ENCODE measurements at places on chromosomes 6 and 20.
A peak's percentile ranks its signal among the peaks of the same experiment; 100 is the strongest.

- no peak for ATAC-seq
Observed at GRCh38 chr20:62792940-62793756, 3.1 kb upstream of the MRGBP start.

DNA sequence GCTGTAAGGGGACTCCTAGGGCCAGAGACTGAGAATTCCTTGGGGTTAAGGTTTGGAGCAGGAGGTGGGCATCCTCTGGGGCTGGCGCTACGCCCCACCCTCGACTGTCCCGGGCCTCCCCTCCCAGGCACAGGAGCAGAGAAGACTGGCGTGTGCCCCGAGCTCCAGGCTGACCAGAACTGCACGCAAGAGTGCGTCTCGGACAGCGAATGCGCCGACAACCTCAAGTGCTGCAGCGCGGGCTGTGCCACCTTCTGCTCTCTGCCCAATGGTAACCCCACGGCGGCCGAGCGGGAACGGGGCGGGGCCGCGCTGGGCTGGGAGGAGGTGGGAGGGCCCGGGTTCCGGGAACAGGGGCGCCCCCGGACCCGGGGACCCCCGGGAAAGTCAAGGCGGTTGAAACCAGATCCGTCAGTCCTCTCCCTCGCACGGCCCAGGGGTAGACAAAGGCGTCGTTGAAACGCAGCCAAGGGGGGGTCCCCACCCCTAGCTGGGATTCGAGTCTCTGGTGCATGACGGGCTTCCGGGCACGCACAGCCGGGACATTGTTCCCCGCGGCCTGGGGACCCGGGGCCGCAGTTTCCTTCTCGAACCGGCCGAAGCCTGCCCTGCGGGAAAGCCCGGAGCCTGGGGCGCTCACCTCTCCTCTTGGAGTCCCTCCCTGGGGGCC lies 844 bp downstream of the WFDC2 start:
- ATAC-seq, result peak; percentile 44

DNA sequence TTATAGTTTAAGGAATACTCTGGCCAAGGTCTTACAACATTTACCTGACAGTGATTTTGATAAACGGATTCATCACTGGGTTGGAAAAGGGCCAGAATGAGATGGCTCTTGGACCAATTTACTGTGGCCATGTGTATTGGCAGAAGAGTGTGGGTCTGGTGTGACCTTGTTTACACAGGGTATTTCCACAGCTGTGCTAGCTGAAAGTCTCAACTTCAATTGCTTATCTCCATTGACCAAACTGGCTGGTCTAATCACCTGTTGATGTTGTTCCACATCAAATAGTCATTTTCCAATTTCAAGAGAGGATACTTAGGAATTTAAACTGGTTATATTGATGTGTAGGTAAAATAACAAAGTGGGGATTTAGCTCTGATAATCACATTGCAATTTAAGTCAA lies 501.6 kb upstream of the MAP3K7 start:
- no peak for ATAC-seq

GRCh38 chr20:33181482-33182093 lies 13.6 kb downstream of the BPIFA2 start:
- no peak for ATAC-seq

- no peak for ATAC-seq
Observed at GRCh38 chr6:14913931-14914330, 331.9 kb upstream of the JARID2 start.

DNA sequence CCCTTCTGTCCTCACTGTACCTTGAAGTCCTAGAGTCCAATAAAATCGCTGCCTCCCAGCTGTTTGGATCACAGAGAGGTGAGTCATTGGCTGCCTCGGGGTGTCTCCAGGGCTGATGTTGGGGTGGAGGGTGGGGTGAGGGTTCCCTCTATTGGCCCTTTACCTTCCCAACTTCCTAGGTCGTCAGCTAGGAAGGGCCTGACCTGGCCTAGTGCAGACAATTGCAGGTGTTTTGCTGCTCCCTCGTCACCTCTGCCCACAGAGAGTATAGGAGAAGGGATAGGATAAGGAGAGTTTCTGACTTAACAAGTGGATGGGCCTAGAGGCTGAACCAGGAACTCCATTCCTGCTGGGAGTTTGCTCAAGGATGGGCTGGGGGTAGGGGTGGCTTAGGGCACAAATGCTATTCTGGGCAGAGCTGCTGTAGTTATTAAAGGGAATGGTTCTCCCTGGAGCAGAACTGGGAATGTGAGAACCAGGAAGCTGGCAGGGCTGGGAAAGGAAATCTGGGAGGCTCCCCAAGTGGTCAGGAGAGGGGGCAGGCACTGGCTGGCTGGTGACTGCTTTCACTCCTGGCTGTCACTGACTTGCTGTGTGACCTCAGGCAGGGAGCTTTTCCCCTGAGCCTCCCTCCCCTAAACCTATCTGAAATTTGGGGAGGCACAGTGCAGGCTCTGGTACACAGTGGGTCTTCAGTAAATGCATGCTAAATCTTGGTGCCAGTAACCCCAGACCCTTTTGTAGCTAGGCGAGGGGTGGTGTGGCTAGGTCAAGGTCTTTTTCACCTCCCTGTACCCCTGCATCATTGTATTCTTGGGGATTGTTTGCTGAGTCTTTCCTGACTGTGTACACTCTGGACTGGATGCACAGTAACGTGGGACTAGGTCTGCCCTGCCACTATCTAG lies 1.5 kb downstream of the TP53INP2 start:
- ATAC-seq, result no peak

- ATAC-seq, result no peak
Observed at GRCh38 chr6:119501798-119502483, 152.4 kb upstream of the MAN1A1 start.

GRCh38 chr6:42898891-42899361 lies 16.9 kb upstream of the PTCRA start:
- no peak for ATAC-seq

- no peak for ATAC-seq
Observed at GRCh38 chr6:146850238-146850896, 251.6 kb downstream of the ADGB start.

GRCh38 chr6:118565311-118565960 lies 17.3 kb downstream of the PLN start:
- peak; percentile 88 for ATAC-seq

DNA sequence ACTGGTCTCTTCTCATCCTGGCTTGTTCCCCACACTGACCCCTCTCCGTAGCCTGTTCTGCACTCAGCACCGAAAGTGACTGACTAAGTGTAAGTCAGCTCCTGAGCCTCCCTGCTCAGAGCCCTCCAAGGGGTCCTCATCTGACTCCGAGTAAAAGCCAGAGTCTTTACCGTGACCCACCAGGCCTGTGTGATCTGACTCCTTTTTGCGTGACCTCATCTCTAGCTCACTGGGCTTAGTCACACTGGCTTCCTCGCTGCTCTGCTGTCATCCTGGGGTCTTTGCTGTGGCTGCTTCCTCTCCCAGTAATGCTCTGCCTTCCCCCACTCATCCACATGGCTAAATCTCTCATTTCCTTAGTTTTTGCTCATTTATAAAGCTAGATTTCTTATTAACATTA lies 116.6 kb downstream of the PLCB4 start:
- ATAC-seq, result no peak

- no peak for ATAC-seq
Observed at GRCh38 chr6:36848658-36849441, 9.6 kb upstream of the CPNE5 start.

GRCh38 chr6:138991206-138991605 lies 3.2 kb upstream of the REPS1 start:
- ATAC-seq, result no peak

DNA sequence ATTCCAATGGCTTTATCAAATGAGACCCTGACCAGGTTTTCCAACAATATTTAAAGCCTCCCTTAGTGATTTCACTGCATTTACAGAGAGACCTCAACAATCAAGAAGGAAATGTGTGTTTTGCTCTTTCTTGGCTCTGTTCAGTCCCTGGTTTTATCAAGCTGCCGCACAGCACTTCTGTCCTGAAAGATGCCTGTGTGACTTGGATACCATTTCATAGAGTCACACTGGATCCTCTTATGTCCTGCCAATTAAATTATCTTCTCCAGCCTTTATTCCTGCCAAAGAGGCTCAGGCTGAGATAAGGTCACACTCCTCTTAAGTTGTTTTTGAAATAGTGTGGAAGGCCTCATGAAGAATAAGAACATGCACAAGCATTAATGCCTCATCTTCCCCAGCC lies 197.0 kb upstream of the RNF217 start:
- no peak for ATAC-seq

DNA sequence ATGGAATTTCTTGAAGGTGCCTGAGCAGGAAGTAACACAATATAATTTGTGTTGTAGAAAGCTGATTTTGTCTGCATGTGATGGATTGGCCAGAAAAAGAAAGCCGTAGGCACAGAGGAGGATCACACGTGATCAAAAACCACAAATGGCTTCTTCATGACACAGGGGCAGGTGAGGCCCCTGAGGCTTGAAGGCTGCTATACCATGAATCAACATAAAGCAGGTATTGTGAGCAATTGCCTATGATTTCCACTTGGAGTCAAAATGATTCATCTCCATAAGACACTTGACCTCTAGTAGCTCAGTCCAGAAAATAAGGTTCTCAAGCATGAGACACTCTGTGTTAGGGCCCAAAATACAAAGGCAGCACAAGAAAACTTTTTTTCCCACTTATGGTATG lies 42.4 kb upstream of the EYA4 start:
- no peak for ATAC-seq

GRCh38 chr6:44243345-44243744 lies 3.6 kb upstream of the HSP90AB1 start:
- no peak for ATAC-seq

GRCh38 chr6:54198134-54198533 lies 86.9 kb downstream of the MLIP start:
- no peak for ATAC-seq

GRCh38 chr20:44657875-44658274 lies 6.4 kb upstream of the ADA start:
- no peak for ATAC-seq

GRCh38 chr6:3206339-3207015 lies 21.0 kb downstream of the TUBB2B start:
- no peak for ATAC-seq

GRCh38 chr6:165987483-165988301 lies 180.0 kb downstream of the TBXT start:
- ATAC-seq, result no peak

DNA sequence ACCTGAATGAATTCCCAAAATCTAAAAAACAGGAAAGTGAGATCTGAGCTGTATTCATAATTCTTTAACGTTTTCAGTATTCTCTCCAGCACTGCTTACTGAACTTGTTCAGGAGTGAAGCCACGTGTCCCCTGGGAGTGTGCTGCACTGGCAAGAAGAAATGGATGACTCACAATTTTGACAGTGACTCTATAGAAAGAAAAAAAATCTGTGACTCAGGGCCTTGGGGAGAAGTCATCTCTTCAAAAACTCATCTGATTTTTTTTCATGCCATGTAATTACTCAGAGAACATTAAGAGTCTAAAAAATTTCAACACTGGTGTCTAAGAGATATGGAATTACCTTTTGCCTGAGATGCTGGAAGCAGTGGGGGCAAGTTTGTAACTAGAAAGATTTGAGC lies 39.7 kb downstream of the ANKEF1 start:
- ATAC-seq, result peak; percentile 65

DNA sequence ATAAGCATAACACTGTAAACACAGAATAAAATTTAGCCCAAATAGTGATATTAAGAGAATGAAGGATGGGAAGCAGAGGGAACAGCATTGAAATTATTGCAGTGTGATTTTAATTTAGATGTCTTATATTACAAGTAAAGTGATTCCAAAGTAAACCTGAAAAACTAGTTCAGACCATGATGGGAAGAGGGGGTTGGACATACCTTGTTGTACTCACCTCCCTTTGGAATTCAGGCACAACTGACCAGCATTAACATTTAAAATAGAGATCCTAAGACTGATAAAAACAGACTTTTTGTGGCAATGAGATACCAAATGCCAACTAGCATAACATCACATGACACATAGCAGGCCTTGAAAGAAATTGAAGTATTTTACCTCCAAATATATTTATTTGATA lies 262.6 kb upstream of the PRND start:
- ATAC-seq, result no peak

GRCh38 chr20:20448881-20449280 lies 81.0 kb downstream of the INSM1 start:
- no peak for ATAC-seq

- ATAC-seq, result no peak
Observed at GRCh38 chr6:93575495-93576267, 156.3 kb upstream of the EPHA7 start.

DNA sequence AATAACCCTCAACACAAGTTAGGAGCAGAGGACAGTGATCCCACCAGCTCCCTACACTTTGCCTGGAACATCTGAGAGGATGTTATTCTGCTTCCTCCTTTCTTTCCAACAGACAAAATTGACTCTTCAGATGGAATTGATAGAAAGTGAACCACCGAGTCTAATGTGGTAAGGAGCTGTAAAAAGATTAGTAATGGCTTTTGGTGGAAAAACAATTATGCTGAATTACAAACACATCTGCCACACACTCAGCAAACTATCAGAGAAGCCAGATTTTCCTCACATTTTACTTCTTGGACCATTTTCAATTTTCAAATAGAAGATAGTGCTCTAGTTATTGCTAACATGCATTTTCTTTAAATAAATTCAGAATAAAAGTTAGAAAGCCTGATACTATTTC lies 171.8 kb upstream of the COL21A1 start:
- ATAC-seq, result no peak

- ATAC-seq, result no peak
Observed at GRCh38 chr20:15986690-15987089, 586.6 kb downstream of the KIF16B start.

Data from activated CD4-positive, CD25-positive, alpha-beta regulatory T cell treated with anti-CD3 and anti-CD28 coated beads, Interleukin-2, amount 50 U/mL, for 24 hours (primary cell).